ENCODE measurements at places on chromosomes 7 and 10.

- DNase-seq, result no peak
- no peak overlapping the region for H3K27ac ChIP-seq
- no peaks in the 10 kb centered on the region for H3K4me1 ChIP-seq
- no peak overlapping the region for H3K4me3 ChIP-seq
- H3K27me3 ChIP-seq, result peaks cover 24% of the 10 kb centered on the region
Observed at GRCh38 chr10:17842641-17843040, 33.5 kb downstream of the MRC1 start.

DNA sequence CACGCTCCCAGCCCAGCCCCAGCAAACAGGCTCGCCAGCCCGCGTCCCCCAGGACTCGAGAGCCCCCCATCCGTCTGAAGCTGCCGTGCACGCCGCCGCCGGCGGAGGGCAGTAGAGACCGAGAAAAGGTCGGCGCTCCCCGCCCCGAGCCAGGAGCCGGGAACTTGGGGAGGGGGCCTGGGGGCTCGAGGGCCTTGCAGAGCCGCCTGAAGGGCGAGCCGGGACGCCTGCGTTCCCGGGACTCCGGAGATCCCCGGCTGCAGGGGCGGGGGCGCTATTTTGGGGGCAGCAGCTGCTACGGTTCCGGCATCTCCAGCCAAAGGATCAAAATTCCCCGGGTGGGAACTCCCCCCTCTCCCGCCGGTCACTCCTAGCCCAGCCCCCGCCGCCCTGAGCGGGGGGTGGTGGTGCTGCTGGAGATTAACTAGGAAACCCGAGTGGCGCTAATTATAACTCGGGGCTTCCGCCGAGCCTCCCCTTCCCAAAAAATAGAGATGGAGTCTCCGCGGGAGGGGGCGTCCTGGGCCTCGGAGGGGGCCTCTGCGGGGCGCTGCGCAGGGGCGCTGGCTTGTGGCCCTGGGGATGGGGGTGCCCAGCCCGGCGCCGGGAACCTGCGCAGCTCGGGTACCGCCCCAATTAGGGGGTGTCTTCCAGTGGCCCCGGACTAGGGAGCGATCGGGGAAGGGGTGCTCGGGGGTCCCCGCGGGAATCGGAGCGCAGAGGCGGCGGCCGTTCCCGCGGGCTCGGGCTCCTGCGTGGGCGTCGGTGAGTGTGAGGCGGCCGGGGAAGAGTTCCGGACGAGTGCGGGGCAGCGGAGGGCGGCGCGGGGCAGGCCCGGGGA is 608 bp downstream of the ACHE start:
- H3K27me3 ChIP-seq, result peaks cover 36% of the 10 kb centered on the region
- H3K27ac ChIP-seq, result no peak overlapping the region
- H3K4me1 ChIP-seq, result peaks cover 21% of the 10 kb centered on the region
- H3K4me3 ChIP-seq, result no peak overlapping the region
- no peak for DNase-seq

DNA sequence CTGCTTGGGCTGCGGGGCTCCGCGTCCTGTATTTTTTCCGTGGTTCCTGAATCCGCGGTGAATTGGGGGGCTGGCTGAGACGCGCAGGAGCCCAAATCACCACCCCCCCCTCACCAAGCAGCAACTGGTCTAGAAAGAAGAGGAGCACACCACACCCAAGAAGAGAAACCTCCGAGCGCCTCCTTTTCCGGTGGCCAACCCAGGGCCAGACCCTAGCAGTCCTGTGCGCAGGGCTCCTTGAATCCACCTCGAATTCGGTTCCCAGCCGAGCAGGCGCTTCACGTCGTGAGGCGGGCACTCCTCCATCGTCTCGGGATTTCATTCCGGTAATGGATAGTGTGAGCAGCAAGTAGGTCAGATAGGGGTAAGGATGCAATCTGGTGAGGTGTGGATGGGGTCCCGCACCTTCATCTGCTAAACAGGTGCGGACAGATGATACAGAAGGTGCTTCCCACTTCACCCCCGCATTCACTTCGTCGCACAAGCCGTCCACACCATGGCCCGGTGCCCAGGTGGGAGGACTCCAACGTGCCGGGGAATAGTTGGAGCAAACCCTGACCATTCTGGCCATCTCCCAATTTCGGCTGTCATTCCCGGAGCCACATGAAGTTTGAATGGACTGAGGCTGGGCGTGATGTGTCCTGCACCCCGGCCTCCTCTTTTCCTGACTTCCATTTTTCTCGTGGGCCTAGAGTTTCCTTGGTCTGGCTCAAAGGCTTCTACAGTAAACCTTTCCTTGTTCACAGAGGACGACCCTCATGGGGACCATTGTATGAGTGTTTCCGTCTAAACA is 19.8 kb upstream of the ZNF273 start:
- H3K27me3 ChIP-seq, result peaks cover 52% of the 10 kb centered on the region
- no peak overlapping the region for H3K27ac ChIP-seq
- H3K4me3 ChIP-seq, result no peak overlapping the region

- DNase-seq, result no peak
- no peak overlapping the region for H3K27ac ChIP-seq
- H3K4me3 ChIP-seq, result no peak overlapping the region
- H3K27me3 ChIP-seq, result no peaks in the 10 kb centered on the region
- peaks cover 10% of the 10 kb centered on the region for H3K4me1 ChIP-seq
- peaks cover 5% of the 10 kb centered on the region for H3K36me3 ChIP-seq
Observed at GRCh38 chr7:125506331-125506730, 576.7 kb upstream of the POT1 start.

DNA sequence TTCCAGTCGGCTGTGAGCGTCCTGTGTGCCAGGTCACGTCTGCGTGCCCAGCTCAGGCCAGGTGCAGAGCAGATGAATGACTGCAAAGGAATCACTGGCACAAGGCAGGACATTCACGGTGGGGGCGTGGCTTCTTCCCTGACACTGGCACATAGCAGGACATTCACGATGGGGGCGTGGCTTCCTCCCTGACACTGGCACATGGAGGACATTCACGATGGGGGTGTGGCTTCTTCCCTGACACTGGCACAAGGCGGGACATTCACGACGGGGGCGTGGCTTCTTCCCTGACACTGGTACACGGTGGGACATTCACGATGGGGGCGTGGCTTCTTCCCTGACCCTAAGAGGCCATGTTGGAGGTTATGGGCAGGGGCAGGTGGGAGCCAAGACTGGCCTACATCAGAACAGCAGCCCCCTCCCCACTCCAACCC is 64.3 kb downstream of the MYL10 start:
- no peak overlapping the region for H3K27ac ChIP-seq
- H3K36me3 ChIP-seq, result no peaks in the 10 kb centered on the region
- H3K4me1 ChIP-seq, result no peaks in the 10 kb centered on the region
- H3K27me3 ChIP-seq, result peaks cover 30% of the 10 kb centered on the region
- H3K4me3 ChIP-seq, result no peak overlapping the region

DNA sequence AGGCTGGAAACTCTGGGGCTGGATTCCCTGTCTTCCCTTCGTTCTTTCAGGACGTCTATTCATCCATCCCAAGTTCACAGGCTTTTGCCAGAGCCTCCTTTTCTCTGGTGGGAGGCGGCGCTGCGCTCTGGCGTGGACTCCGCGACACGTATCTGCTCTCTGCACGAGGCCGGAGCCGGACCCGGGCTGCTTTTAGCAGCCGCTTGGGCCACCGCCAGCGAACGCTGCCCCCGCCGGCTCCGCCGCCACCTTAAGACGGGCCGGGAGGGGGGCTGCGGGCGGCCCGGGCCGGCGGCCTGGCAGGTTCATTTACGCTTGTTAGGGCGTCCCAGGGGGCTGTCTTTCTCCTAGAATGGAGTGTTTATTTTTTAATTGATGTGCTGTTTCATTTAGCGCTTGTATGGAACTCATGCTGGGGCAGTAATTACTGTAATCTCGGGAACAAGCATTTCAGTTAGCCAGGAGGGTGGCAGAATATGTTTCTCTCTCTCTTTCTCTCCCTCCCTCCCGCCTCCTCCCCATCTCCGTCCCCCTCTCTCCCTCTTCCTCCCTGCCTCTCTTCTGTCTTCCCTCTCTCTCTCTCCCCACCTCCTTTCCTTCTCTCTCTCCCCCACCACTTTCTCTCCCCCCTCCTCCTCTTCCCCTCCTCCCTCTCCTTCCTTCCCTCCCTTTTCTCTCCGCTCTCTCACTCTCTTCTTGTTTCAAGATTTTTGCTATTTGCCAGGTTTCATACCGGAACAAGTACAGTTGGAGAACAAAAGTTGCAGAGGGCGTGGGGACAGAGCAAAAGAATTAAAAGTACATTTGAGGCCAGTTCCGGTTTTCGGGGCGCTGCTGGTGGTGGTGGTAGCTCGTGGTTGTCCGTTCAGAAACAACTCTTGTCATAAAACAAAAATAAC is 1.3 kb upstream of the FZD8 start:
- H3K27me3 ChIP-seq, result peaks cover 13% of the 10 kb centered on the region
- H3K4me3 ChIP-seq, result peak overlapping the region; percentile 80
- DNase-seq, result no peak

GRCh38 chr7:25844102-25844870 is 307.7 kb upstream of the NFE2L3 start:
- DNase-seq, result no peak
- H3K4me3 ChIP-seq, result no peak overlapping the region
- peaks cover 29% of the 10 kb centered on the region for H3K27me3 ChIP-seq
- no peaks in the 10 kb centered on the region for H3K4me1 ChIP-seq

DNA sequence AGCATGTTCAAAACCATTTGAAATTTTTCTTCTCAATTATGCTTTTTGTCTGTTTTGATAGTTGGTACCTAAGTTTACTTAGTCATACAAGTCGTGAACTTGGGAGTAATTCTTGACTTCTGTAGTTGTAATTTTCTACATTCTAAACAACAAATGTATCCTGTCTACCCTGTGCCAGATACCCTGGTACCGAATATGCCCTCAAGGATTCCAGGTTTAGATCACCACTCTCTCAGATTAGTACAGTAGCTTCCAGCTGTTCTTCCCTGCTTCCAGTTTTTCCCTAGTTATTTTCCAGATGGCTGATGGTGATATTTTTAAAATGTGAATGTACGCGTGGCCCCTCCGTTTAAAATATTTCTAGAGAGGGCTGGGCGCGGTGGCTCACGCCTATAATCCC is 6.5 kb downstream of the STAM start:
- H3K36me3 ChIP-seq, result peaks cover 18% of the 10 kb centered on the region
- H3K27ac ChIP-seq, result no peak overlapping the region
- H3K27me3 ChIP-seq, result no peaks in the 10 kb centered on the region
- no peak for DNase-seq
- peaks cover 69% of the 10 kb centered on the region for H3K4me1 ChIP-seq

DNA sequence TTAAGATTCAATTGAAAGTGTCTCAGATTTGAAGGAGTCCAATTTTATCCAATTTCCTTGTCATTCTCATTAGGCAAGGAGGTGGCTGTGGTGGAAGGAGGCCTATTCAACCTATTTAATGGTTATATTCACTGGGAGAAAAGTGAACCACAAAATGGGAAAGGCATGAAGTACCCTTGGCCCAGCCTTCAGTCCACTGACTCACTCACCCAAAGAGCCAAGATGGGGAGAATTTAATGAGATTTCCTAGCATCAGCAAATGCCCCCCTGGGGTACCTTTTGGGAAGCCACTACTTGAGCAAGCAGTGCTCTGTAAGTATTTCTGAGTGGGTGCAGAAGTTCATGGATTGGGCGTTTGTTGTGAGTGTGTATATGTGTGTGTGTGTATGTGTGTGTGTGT is 144.1 kb downstream of the NRP1 start:
- H3K27ac ChIP-seq, result no peak overlapping the region
- H3K4me1 ChIP-seq, result no peaks in the 10 kb centered on the region
- H3K4me3 ChIP-seq, result no peak overlapping the region
- H3K27me3 ChIP-seq, result peaks cover 18% of the 10 kb centered on the region
- no peaks in the 10 kb centered on the region for H3K36me3 ChIP-seq

DNA sequence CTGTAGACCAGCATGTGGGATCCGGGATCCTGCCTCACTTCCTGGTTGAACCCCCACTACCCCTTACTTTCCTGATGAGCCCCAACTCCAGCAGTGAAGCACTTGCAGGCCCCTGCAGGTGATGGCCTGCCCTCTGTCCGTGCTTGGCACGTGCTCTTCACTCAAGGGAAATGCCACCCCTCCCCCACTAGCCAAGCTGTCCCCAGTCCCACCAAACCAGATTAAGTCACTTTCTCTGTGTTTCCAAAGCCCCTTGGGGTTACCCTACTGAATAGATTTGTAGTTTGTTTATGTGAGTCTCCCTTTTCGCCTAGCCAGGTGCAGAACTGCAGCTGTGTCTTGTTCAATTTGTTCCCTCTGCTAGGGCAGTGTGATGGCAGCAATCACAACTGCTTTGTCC is 121.7 kb downstream of the WDFY4 start:
- H3K4me3 ChIP-seq, result no peak overlapping the region
- H3K27ac ChIP-seq, result no peak overlapping the region
- H3K36me3 ChIP-seq, result no peaks in the 10 kb centered on the region
- H3K27me3 ChIP-seq, result no peaks in the 10 kb centered on the region

DNA sequence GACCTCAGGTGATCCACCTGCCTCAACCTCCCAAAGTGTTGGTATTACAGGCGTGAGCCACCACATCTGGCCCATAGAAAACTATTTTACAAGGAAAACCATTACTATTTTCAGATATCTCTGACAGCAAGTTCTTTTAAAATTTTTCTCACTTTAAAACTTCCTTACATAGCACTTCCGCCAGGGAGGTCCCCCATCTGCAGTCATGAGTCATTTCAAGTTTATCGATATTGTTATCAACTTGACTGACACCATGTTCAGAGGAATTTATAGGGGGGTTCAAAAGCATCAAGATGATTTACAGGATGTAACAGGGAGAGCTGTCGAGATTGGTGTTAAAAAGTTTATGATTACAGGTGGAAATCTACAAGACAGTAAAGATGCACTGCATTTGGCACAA is 88.8 kb downstream of the NRBF2 start:
- H3K27me3 ChIP-seq, result no peaks in the 10 kb centered on the region
- no peak for DNase-seq
- no peaks in the 10 kb centered on the region for H3K36me3 ChIP-seq
- H3K4me1 ChIP-seq, result peaks cover 52% of the 10 kb centered on the region
- peak overlapping the region; percentile 34 for H3K4me3 ChIP-seq
- H3K27ac ChIP-seq, result peak overlapping the region; percentile 22

GRCh38 chr7:134290286-134290685 is 26.4 kb downstream of the SLC35B4 start:
- H3K27ac ChIP-seq, result no peak overlapping the region
- no peak overlapping the region for H3K4me3 ChIP-seq
- H3K36me3 ChIP-seq, result peaks cover 8% of the 10 kb centered on the region
- DNase-seq, result no peak

DNA sequence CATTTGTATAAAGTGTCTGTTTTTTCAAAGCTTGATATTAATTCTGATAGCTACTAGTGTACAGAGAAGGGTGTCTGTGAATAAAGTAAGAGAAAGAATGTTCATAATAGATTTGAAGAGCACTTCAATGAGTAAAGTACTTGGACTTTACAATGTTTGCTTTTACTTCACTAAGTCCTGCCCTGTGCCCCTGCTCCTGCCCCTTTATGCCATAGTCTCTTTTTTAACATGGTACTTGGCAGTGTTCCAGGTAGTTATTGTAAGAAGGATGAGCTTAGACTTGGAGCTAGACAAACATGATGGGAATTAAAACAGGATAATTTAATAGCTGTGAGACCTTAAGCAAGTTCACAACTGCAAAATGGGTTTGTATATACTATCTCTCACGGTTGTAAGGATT is 41.0 kb downstream of the ZEB1 start:
- H3K4me1 ChIP-seq, result no peaks in the 10 kb centered on the region
- no peak overlapping the region for H3K27ac ChIP-seq
- no peak overlapping the region for H3K4me3 ChIP-seq

- no peak overlapping the region for H3K4me3 ChIP-seq
- peaks cover 20% of the 10 kb centered on the region for H3K4me1 ChIP-seq
- H3K27me3 ChIP-seq, result no peaks in the 10 kb centered on the region
- H3K27ac ChIP-seq, result no peak overlapping the region
Observed at GRCh38 chr10:14911801-14912200, 33.1 kb downstream of the SUV39H2 start.

GRCh38 chr7:89687211-89687610 is 467.1 kb upstream of the STEAP1 start:
- no peak overlapping the region for H3K4me3 ChIP-seq
- no peak for DNase-seq
- no peaks in the 10 kb centered on the region for H3K36me3 ChIP-seq
- H3K27me3 ChIP-seq, result no peaks in the 10 kb centered on the region
- no peak overlapping the region for H3K27ac ChIP-seq

Measured in natural killer cell treated with Interleukin-12 subunit alpha and Interleukin-12 subunit beta and Interleukin-15 and Interleukin-18, amount 100 ng/mL, for 72 hours (primary cell).